ENCODE measurements at places on chromosomes 7 and 10.

DNA sequence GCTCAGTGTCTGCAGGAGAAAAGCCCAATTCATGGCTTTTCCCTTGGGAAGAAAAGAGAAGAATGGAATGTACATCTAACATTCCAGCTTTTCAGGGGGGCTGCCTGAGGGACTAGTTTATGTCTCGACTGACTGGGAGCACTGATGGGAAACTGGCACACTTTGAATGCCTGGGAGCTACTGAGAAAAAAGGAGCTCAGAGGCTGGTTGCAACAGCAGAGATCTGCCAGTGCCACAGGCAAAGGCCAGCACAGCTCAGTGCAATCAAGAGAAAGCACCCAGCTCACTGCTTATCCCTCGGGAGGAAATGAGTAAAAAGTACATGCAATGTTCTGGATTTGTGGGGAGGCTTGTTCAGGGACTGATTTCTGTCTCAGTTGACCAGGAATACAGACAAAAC, 226.2 kb downstream of the COBL start:
- DNase-seq = no peak

DNA sequence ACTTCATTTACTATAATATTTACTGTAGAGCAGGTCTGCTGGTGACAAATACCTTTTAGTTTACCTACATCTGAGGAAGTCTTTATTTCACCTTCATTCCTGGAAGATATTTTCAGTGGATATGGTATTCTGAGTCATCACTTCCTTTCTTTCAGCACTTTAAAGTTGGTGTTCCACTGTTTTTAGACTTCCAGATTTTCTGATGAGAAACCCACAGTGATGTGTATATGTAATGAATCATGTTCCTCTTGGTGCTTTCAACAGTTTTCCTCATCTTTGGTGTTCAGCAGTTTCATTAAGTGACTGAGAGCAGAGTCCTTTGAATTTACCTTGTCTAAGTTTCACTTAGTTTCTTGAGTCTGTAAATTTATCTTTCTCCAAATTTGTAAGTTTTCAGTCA, 36.4 kb downstream of the COPG2 start:
- DNase-seq = no peak

- no peak for DNase-seq
These were observed 82.5 kb downstream of the AHR start for GRCh38 chr7:17380736-17381662.

- no peak for DNase-seq
These were observed 159.6 kb downstream of the SKAP2 start for GRCh38 chr7:26704786-26705185.

- no peak for DNase-seq
These were observed 5.6 kb downstream of the UROS start for GRCh38 chr10:125817337-125817946.

- DNase-seq = no peak
These were observed 119.3 kb downstream of the NRP1 start for GRCh38 chr10:33215154-33215553.

GRCh38 chr7:34091321-34091917, 186.1 kb downstream of the BMPER start:
- DNase-seq = no peak

DNA sequence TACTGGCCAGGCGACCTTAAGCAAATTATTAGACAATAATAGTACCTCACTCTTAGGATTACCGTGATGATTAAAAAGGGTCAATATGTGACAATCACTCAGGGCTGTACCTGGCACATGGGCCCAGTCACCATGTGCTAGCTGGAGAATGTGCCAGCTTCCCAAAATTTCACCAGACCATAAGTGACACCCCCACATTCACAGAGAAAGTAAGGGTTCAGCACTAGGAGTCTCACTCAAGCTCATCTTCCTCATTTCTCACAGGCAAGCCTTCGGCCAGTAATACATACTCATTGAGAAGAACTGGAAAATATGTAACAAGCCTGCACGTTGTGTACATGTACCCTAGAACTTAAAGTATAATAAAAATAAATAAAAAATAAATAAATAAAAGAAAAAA, 22.4 kb upstream of the C10orf71 start:
- no peak for DNase-seq

DNA sequence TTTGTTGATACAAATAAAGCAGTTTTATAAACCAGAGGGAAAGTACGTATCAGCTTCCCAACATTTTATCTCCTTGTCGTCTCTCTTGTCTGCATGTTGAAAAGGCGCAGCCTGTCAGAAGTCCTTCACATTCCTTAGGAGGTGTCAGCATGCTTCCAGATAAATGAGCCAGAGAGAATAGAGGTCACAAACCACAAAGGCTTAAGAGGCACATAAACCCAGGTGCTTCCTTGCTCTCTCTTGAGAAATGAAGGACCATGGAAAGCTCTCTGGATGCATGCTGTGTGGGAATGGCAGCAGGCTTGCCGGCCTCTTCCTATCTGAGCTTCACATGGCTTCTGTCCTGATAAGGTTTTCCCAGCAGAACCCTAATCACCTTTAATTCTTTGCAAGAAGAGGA, 448.5 kb downstream of the XPNPEP1 start:
- DNase-seq = no peak

DNA sequence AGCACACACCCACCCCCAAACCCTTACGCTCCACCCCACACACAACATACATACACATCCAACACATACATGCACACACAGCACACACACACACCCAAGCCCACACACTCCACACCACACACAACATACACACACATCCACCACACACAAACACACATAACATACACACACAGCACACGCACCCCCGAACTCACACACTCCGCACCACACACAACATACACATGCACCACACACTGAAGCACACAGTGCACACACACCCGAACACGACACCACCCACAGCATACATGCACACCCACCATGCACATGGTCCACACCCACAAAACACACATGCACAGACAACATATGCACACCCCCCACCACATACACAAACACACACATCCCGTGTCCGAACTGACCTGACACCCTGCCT, 2.0 kb downstream of the PRAP1 start:
- DNase-seq = no peak

DNA sequence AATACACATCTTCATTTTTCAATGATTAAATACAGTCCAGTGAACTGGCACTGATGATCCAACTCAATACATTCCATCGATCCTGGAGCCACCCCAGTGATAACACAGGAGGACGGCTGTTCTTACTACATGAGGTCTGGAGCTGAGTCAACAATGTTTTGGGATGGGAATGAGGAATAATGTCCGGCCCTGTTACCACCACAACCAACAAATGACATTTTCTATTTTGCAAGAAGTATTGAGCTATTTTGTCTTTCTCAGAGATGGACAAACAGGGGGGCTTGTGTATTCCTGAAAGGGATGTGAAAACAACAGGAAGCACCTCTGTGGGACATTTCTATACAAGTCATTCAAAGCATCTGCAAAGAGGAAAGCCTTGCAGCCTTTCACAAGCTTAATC, 249.2 kb downstream of the PARD3 start:
- no peak for DNase-seq

- no peak for DNase-seq
These were observed 2.5 kb downstream of the TNRC18 start for GRCh38 chr7:5420881-5421713.

DNA sequence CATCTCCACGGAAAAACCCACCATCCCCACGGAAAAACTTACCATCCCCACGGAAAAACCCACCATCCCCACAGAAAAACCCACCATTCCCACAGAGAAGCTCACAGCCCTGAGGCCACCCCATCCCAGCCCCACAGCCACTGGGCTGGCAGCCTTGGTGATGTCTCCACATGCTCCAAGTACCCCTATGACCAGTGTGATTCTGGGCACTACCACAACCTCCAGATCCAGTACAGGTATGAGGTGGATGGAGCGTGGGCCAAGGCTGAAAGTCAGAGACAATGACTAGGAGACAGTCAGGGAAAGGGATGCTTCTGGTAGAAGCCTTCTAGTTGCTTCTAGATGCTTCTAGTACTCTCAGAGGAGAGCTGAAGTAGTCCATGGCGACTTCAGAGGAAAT, 19.6 kb downstream of the ZAN start:
- DNase-seq = no peak

- no peak for DNase-seq
These were observed 10.7 kb upstream of the FMC1 start for GRCh38 chr7:139330333-139331030.

GRCh38 chr10:75234683-75235374, 928 bp downstream of the COMTD1 start:
- no peak for DNase-seq

GRCh38 chr7:25262586-25262985, 34.3 kb upstream of the NPVF start:
- no peak for DNase-seq

GRCh38 chr7:47375121-47375938, 206.6 kb downstream of the TNS3 start:
- no peak for DNase-seq

- DNase-seq = no peak
These were observed 21.9 kb upstream of the CDCA7L start for GRCh38 chr7:21967598-21968003.

- DNase-seq = no peak
These were observed 13.4 kb downstream of the SSC4D start for GRCh38 chr7:76395965-76396726.

DNA sequence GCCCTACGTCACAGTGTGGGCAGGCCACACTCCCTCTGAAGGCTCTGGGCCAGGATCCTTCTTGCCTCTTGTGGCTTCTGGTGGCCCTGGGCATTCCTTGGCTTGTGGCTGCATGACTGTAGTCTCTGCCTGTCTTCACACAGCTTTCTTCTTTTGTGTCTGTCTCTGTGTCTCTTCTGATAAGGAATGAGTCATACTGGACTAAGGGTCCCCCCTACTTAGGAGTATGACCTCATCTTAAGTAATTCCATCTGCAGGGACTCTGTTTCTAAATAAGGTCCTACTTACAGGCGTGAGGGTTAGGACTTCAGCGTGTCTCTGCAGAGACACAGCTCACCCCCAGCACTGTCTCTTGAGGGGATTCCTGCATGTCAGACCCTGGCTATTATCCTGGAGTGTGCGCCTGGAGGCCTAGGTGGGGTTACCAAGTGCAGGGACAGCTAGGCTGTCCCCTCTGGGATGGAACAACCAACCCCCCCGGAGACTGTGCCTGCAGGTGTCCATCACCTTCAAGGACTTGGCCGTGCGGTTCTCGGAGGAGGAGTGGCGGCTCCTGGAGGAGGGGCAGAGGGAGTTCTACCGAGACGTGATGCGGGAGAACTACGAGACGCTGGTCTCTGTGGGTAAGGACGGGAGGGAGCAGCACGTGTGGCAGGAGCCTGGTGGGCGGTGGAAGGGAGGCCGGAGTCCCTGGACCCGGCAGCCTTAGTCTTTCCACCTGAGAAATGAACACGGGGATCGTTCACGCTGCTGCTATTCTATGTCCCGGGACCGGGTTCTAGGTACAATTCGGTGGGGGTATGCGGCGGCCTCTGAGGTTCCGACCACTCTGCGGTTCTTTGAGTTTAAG, 54.1 kb downstream of the ZNF467 start:
- no peak for DNase-seq

GRCh38 chr10:124266468-124267230, 152.1 kb downstream of the OAT start:
- no peak for DNase-seq

- DNase-seq = no peak
These were observed 584.0 kb upstream of the GHITM start for GRCh38 chr10:83555264-83555663.

GRCh38 chr7:135434047-135434446, 75.9 kb downstream of the CNOT4 start:
- DNase-seq = no peak

Measured in HS-27A (cell line).